ENCODE measurements at places on chromosomes 6 and 20.

- no peak for DNase-seq
Measured at GRCh38 chr20:36109251-36109947, 45.1 kb upstream of the EPB41L1 start.

DNA sequence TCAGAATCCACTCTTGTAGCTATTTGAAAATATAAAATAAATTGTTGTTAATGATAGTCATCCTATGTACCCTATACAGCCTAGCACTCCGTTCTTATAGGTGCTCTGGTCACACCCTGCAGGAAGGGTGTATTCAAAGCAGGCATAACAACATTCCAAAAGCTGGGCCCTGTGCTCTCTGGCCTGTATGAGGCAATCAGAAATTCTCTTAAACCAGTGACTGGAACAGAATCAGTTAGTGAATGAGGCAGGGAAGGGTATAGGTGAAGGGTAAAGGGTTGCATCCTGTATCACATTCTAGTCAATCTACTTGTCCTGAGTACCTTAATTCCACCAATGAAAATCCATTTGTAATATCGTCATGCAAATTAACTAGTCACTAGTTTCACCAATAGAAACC is 154.5 kb upstream of the ZNF217 start:
- no peak for DNase-seq

GRCh38 chr6:155628306-155628705 is 172.7 kb upstream of the NOX3 start:
- no peak for DNase-seq

GRCh38 chr6:130671577-130671976 is 155.6 kb upstream of the SMLR1 start:
- no peak for DNase-seq

DNA sequence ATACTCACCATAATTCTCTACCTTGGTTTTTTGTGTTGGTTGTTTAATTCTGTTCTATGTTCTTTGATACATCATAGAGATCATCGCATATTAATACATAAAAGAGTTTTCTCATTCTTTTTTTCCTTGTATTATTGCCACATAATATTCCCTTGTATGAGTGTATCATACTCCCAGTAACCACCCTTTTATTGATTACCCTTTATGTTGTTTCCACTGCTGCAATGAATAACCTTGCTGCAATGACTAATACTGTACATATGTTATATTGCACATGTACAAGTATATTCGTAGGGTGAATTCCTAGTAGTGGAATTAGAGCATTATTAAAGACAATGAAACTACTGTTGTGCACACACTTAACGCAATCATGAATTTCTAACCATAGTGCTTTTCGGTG is 9.1 kb upstream of the SF3B5 start:
- no peak for DNase-seq

GRCh38 chr6:147260091-147260490 is 55.9 kb downstream of the STXBP5 start:
- no peak for DNase-seq

DNA sequence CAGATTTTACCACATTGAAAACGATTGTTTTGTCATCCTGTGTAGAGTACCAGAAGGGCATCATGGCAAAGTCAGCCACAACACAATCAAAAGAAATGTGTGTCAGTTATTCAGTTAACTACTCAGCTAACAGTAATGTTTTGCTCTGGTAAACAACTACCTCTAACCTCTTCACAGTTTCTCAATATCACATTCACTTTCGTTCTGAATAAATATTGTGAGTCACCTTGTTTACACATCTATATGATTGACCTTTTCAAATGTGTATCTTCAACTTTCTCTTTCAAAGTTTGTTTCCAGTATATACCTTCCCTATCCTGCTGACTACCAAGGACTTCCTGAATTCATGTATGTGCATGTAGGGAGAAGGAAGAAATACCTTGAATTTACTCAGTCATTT is 216.6 kb upstream of the UFL1 start:
- DNase-seq, result no peak

GRCh38 chr6:43468240-43468639 is 9.1 kb upstream of the TJAP1 start:
- DNase-seq, result no peak
